NCI-H1417 (cell line): ENCODE measurements at places on chromosomes 3 and 15.

GRCh38 chr3:112470788-112471187, 28.5 kb downstream of the BTLA start:
- no peak for DNase-seq

DNA sequence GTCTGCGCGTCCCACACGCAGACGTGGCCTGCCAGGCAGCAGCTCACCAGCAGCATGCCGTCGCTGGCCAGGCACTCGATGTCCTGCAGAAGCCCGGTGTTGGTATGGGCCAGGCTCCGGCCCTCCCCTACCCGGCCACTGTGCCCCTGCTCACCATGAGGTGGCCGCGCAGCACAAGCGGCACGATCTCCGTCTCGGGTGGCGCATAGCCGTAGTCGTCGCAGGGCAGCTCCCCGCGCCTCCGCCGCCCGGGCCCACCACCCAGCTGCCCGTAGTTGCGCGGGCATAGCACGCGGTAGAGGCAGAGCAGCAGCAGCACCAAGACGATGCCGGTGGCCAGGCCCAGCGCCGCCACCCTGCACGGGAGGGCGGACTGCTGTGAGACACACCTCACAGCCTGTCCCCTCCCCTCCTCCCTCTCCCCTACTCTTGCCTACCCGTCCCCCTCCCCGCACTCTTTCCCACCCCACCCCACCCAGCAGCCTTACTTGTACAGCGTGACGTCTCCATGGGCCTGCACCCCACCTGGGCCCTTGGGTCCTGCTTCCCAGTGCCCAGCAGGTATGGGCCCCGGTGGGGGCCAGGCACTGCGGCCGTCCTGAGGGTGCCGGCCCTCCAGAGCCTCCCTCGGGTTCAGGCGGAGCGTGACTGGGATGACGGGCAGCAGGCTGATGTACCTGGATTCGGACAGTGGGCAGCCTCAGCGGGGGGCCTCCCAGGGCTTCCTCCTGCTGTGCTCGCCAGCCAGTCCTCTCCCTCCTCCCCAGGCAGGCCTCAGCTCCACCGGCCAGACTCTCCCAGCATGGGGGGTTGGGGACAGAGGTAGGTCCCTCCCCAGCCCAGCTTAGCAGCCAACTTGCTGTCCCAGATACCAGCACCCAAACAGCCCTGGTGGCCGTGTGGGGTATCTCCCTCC, 37.6 kb downstream of the PTPN23 start:
- DNase-seq: no peak

- no peak for DNase-seq
Measured at GRCh38 chr15:63586790-63587189, 10.4 kb upstream of the FBXL22 start.

- DNase-seq: no peak
Measured at GRCh38 chr15:73882761-73883419, 9.5 kb downstream of the TBC1D21 start.

- peak; percentile 31 for DNase-seq
Measured at GRCh38 chr3:53161450-53161819, 426 bp downstream of the PRKCD start.

DNA sequence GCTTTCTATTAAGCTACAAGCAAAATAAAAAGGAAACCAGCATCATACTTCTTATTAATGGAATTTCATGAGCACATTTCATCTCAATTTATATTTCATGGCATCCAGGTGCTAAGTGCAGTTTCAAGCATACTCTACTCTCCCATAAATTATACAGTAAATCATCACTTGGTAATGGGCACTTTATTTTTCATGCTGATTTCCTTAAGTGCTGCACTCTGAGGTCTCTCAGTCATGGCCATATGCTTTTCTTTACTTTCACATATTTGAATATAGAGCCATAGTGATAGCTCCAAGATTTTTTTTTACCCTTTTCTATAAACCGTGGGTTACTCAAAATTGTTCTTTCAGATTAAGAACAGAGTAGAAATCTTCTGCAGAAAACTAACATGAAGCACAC, 1505.7 kb upstream of the CADM2 start:
- peak; percentile 56 for DNase-seq

DNA sequence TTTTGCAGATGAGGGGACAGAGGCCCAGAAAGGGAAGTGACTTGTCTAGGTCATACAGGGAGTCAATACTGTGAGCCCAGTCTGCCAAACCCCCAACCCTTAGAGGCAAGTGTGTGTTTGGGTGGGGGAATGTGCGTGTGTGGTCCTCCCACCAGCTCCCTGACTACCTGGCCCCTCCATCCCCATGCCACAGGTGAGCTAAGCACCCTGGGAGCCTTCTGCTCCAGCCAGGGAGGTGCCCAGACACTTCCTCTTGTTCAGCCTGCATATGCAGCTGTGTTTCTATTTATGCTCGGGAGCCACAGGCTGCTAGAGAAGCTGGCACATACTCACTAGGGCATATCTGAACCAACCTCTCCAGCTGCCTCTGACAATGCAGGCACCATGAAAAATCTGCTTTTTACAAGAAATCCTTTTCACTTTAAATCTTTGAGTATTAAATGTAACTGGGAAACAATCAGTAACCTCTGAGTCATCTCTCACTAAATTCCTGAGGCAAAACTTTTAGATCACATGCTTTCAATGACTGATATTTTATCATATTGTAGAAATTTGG, 20.7 kb downstream of the TBC1D2B start:
- no peak for DNase-seq

GRCh38 chr3:128236657-128237056, 83.4 kb downstream of the EEFSEC start:
- peak; percentile 95 for DNase-seq

GRCh38 chr3:94158512-94158911, 95.7 kb downstream of the NSUN3 start:
- no peak for DNase-seq

GRCh38 chr3:179765396-179765795, 112.6 kb downstream of the USP13 start:
- DNase-seq: no peak

- no peak for DNase-seq
Measured at GRCh38 chr3:165078293-165078692, at the start of gene SI. Gene SI (minus strand): TSS chr3:165078496. CDS start chr3:165076012, 2,484 bp downstream.

DNA sequence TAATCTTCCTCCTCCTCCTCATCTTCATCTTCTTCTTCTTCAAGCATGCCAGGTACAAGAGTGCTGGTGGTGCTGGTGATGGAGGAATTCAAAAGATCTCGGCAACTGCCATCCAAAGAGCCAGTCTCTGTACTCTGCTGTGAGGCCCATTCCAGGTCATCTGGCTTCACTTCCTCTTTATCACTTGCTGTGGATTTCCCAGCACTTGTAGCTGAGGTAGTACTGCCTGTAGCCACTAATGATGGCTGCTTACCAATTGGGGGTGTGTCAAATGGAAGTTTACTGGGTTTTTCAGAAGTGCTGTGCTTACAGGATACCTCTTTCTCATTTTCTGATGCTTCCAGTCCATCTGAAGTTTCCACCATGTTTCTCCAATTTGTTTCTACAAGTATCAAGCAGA, 28.8 kb upstream of the SHC4 start:
- no peak for DNase-seq

GRCh38 chr3:97914388-97914787, 57.8 kb downstream of the RIOX2 start:
- no peak for DNase-seq

- DNase-seq: no peak
Measured at GRCh38 chr15:73767806-73768501, 14.8 kb upstream of the INSYN1 start.

DNA sequence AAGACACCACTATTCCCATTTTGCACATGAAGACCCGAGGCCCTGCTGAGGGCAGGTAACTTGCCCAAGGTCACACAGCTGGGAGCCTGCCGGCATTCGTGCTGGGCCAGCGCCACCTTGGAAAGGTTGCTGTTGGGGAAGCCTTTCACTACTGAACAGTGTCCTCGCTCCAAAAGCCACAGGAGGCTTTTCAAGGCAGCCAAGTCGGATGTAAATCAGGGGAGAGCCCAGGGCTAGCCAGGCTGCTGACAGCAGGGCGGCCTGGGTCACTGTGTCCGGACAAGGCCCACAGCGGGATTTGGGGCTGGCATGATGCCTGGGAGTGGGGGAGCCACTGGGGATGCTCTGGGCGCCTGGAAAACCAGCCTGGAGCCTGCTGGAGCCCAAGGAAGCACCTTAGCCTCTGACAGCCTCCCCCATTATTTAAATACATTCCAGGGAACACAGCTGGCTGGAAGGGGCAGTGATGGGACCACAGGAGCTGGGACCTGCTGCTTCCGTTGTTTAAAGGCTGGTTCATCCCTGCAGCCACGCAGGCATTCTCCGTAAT, 10.5 kb downstream of the SLC6A6 start:
- no peak for DNase-seq

GRCh38 chr3:67685499-67685898, 31.1 kb upstream of the SUCLG2 start:
- DNase-seq: no peak

DNA sequence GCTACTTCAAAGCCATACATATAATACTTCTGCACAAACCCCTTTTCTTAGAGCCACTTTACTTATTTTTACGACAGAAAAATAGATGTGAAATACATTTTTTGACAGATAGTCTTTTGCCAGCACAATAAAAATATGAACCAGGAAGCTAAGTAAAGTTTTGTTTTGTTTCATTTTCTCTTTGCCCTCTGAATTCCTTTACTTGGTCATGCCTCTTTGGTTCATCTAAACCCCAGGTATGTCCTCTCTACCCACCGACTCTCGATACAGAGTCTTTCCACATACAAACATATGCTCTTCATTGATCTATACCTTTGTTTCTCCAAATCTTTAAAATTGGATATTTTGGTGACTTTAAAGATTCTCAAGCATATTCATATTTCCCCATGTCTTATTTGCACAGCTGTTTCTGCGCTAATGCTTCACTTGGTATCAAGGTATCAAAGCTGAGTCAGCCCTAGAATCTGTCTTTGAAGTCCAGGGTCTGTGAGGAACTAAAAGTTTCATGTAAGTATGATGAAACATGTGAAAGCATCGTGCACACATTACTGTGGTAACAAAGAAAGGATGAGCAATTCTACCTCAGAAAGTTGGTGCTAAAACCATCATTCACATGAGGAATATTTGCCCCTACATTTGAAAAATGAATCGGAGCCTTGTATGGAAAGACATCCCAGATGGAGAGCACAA, 845.4 kb downstream of the NAALADL2 start:
- DNase-seq: no peak

DNA sequence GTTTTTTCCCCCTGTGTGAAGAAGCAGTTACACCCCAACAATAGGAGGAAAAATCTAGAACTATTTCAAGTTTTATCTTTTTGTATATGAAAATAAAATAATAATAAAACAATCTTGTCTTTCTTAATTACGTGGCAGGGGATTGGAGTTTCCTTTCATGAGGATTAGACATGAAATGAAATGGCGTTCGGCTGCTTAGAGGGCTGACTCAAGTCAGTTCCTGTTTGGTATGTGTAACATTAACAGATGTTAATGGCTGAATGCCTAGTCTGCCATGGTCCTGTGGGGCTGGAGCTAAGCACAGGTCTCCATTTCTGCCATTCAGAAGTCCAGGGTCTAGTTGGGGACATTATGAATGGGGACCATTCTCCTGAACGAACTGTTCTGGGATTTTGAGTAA, 3.1 kb upstream of the EXOG start:
- DNase-seq: no peak

DNA sequence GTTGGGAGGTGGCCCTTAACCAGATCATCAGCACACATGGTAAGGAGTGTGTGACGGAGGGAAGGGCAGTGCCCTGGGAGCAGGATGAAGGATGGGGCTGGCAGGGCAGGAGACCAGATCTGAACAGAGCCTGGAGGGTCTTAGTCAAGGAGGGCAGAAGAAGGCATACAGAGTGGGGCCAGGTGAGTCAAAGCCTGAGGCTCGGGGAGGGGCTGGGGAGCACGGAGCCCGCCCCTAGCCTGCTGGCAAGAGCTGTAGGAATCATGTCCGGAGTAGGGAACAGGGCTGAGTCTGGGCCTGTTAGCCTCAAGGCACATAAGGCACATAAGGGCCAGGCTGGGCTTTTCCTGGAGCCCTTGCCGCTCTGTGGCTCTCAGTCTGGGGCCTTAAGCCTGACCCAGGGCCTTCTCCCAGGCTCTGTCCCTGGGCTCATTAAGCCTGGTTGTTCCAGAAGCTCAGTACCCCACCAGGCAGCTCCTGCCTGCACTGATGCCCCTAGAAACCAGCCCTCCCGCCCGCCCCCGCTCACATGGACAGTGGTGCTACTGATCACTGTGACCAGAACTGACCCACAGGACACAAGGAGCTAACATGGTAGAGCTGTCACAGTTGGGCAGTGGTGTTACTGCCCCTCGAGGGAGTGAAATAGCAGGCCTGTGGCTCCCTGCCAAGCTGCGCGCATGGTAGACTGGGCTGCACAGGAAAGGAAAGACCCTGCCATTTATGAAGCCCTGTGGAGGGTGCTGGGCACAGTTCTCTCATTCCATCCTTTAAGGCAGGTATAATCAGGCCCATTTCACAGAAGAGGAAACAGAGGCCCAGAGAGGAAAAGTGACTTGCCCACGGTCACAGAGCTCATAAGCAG, 14.6 kb downstream of the ISG20 start:
- no peak for DNase-seq

GRCh38 chr3:57512166-57512565, 32.0 kb downstream of the DNAH12 start:
- DNase-seq: no peak

DNA sequence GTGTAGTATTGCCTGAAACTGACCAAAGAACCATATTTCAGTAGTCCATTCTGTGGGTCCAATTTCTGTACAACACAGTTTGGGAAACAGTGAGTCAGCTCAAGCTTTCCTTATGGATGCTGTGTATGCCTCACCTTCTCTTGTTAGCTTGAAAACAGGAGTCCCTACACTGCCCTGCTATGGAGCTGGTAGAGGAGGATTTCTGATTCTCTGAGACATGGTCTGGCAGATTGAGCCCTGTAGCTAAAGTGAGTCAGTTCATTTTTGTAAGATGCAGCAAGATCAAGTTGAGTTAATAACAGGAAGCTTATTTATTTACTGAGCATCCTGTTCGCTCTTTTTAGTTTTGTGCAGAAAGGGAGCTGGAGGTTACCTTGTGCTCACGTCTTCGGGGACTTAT, 424.1 kb upstream of the RBMS3 start:
- no peak for DNase-seq

DNA sequence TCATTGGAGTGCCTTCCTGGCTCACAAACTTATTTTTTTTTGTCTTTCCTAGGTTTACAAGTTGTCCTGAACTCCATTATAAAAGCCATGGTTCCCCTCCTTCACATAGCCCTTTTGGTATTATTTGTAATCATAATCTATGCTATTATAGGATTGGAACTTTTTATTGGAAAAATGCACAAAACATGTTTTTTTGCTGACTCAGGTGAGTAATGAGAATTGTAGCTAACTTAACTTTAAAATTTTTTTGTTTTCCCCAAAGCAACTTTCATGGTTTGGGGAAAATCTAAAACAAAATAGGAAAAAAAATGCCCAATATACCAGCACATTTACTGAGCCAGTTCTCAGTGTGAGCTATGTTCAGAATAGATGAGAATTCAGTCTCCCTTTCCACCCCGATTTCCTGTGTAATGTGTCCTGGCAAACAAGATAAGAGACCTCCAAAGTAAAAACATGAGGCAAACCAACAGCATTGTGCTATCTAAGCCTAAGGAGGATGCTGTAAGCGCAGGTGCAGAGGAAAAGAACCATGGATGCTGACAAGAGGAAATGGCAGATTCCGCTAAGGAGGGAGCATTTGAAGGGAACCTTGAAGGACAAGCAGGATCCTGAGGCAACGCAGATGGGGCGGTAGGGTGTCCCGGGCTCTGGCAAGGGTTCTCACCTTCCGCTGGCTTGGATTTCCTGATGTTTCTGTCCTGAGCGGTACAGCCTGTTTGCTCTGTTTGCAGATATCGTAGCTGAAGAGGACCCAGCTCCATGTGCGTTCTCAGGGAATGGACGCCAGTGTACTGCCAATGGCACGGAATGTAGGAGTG, 171.4 kb downstream of the CACNA1D start:
- no peak for DNase-seq
